ENCODE measurements at places on chromosomes 16 and 17.

GRCh38 chr17:64146418-64147109 lies 16.6 kb upstream of the ERN1 start:
- H3K36me3 ChIP-seq: peaks cover 12% of the 10 kb centered on the region
- peak overlapping the region; percentile 96 for H3K27ac ChIP-seq
- no peaks in the 10 kb centered on the region for H3K27me3 ChIP-seq
- H3K4me3 ChIP-seq: peak overlapping the region; percentile 45

- DNase-seq: no peak
- no peaks in the 10 kb centered on the region for H3K27me3 ChIP-seq
- no peak overlapping the region for H3K27ac ChIP-seq
Measured at GRCh38 chr16:28616636-28617035, 6.8 kb upstream of the SULT1A1 start.

DNA sequence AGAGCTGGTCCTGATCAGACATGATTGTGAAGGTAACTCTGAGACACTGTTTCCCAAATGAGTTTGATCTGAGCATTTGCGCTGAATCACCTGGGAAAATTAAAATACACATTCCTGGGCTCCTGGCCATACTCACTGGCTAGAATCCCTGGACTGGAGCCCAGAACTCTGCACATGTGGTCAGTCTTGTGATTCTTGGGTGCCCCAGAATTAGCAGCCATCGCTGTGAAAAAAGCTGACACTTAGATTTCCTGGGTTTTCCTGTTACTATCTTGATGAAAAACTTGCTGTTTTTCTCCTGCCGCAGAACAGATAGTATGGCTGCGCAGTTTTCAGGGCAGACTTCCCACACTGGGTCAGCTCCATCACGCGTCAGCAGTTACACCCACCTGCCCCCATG lies 24.6 kb downstream of the NECAB2 start:
- DNase-seq: no peak
- no peak overlapping the region for H3K27ac ChIP-seq
- H3K4me3 ChIP-seq: no peak overlapping the region

- peaks cover 73% of the 10 kb centered on the region for H3K27me3 ChIP-seq
- peak overlapping the region; percentile 43 for H3K4me3 ChIP-seq
- peak; percentile 20 for DNase-seq
- H3K36me3 ChIP-seq: no peaks in the 10 kb centered on the region
- H3K27ac ChIP-seq: no peak overlapping the region
Measured at GRCh38 chr17:1227917-1228780, 42.1 kb upstream of the BHLHA9 start.

- H3K4me1 ChIP-seq: no peaks in the 10 kb centered on the region
- H3K27me3 ChIP-seq: no peaks in the 10 kb centered on the region
- DNase-seq: no peak
Measured at GRCh38 chr17:60857556-60858080, 180.0 kb downstream of the BCAS3 start.

DNA sequence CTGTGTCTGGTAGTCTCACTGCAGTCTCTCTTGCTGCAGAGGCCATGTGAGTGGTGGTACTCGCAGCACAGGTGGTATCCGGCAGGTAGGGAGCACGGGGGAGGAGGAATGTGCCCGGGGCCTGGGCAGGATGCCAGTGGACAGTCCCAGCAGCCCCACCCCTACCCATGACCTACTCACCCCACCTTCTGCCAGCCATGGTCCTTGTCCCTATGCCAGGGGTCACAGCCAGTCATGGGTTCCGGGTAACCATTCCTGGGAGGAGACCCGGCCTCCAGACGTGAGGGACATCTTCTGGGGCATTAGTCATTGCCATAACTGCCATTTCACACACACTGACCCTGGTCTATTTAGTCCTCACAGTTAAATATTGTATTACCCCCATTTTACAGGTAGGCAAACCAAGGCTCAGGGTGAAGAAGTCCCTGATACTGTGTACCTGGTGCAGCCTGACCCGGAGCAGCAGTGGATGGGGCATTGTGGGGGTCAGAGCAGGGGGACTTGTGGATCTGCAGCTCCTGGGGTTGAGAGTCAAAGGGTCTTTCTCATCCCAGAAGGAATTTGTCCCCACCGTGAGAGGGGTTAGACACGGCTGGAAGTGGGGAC lies 58.8 kb upstream of the TAC4 start:
- DNase-seq: no peak
- H3K27ac ChIP-seq: no peak overlapping the region
- no peaks in the 10 kb centered on the region for H3K4me1 ChIP-seq
- H3K4me3 ChIP-seq: no peak overlapping the region
- H3K36me3 ChIP-seq: no peaks in the 10 kb centered on the region
- peaks cover 90% of the 10 kb centered on the region for H3K27me3 ChIP-seq
